ENCODE measurements at places on chromosomes 11 and 22.

GRCh38 chr11:125165111-125165842 lies 726 bp downstream of the PKNOX2 start:
- DNase-seq, result peak; percentile 51

GRCh38 chr22:27751277-27752070 lies 50.1 kb downstream of the MN1 start:
- no peak for DNase-seq

DNA sequence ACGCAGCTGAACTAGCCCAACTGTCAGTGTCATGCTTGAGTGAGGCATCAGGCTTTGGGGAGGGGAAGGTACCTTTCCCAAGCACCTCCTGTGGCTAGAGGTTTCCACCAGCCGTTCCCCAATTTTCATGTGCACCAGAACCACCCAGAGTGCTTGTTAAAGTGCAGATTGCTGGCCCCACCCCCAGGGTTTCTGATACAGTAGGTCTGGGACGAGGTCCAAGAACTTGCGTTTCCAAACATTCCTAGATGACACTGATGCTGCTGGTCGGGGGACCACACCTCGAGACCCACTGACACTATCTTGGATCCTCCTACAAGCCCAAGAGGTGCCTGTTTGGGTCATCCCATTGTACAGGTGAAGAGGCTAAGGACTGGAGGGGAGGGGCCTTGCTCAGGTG lies 59.8 kb downstream of the PDE2A start:
- no peak for DNase-seq

DNA sequence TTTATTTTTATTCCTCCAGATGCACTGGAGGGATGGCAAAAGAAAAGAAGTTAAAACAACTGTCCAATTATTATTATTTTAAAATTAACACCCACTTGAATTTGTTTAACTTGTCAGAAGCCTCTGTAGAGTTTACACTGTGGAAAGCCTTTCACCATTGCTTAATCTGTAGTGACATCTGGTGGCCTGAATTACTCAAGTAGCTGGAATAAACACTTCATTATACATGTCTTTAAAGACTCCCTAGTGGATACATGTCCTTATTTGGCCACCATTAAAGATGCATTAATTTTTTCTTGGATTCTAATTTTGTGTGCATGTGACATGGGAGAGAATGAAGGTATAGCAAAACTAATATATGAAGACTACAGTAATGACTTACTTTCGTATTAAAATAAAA lies 1496.5 kb downstream of the FAM181B start:
- peak; percentile 50 for DNase-seq

GRCh38 chr11:124474079-124474478 lies 28.6 kb upstream of the OR8B8 start:
- DNase-seq, result no peak
